Esophagus squamous epithelium (tissue), 5 donors: ENCODE measurements at places on chromosomes 6 and 20.

GRCh38 chr20:47455133-47456040 lies 46.3 kb upstream of the NCOA3 start:
- DNase-seq, result no peak

- DNase-seq, result no peak
Observed at GRCh38 chr20:1324598-1325172, 4.3 kb downstream of the SDCBP2 start.

DNA sequence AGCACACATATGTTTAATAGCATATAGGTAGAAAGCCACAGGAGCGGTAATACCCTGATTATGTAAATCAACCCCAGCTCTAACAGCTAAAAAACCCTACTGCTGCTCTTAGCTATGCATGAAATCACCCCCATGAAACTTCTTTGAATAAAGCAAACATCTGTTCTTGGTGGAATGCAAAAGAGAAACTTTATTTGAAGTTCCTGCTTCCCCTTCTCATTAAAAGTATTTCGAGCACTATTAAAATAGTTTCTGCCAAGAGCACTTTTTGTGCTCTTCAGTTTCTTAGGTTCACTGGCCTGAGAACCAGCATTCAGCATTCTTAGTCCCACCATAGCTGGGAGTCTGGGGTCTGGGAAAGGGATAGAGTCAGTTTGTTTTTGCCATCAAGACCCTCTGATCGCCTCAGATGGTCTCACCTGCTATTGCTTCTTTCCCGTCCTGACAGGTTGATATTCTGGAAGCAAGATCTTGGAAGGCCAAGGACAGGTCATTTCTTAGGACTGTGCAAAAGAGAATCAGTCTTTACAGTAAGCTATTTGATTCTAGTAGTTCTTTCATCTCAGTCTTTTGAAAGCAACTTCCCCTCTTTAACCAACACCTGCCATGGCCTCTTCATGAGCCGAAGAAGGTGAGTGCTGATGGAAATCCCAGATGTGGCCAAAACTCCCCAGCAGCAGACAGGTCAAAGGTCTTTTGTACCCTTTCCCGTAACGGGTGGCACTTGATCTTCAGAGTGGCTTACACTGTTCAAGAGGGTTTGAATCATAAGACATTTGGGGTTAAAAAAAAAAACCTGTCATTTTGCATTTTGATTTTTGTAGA lies 76.5 kb upstream of the TMEM170B start:
- DNase-seq, result no peak

DNA sequence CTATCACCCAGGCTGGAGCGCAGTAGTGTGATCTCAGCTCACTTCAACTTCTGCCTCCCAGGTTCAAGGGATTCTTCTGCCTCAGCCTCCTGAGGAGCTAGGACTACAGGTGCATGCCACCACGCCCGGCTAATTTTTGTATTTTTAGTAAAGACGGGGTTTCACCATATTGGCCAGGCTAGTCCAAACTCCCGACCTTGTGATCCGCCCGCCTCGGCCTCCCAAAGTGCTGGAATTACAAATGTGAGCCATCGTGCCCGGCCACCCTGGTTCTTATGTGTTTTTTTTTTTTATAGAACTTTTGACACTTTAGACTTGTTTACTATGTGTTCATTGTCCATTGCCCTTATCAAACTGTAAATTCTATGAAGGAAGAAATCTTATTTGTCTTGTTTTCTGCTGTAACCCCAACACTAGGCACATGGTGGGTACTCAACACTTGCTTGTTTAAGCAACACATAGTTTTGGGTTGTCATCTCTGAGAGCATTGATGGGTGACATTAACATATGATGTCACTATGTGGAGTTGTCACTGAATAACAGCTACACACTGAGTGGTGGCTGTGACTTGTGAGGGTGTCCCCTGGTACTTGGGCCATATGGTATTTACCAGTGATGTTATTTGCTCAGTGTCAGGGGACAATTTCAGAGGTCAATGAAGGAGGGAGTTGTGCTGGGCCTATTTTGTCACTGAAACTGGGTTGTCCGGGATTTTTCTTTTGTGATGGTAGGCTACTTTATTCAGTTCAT lies 1.5 kb upstream of the PXMP4 start:
- no peak for DNase-seq

- DNase-seq, result no peak
Observed at GRCh38 chr20:39112178-39112743, 150.1 kb downstream of the DHX35 start.

DNA sequence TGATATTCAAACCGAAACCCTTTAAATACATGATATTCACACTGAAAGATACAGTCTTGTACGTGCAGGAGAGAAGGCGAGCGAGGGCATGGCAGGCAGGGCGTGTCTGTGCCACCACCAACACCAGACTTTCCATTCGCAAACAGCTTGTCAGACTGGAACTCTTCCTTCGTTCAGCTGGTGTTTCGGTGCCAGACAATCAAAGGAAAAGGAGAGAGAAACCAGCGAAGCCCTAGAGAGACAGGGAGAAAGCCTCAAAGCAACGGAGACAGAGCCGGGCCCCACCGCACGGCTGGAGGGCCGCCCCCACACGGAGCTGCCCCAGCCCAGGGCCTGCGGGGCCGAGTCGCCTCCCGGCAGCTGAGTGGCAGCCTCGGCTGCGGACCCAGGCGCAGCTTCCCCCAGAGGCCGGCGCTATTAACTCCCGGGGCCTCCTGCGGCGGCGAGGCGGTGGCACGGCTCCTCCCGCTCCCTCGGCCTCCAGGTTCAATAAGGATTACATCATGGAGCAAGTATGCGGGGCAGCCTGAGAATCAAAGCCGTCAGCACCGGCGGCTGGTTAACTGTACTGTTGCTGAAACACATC lies 32.1 kb upstream of the NR2E1 start:
- no peak for DNase-seq
